ENCODE measurements at places on chromosomes 5 and 9. TPM values are rescaled to one million over a fixed set of nuclear protein-coding genes. Genes with fewer than 3 reads are reported as not detected.

Gene BNC2
- 7.2 TPM for total RNA-seq

Gene ZNF879
- 1.6 TPM for total RNA-seq

Gene GPR150
- total RNA-seq: not detected

GRCh38 chr5:107408564-107408963 is 262.2 kb downstream of the EFNA5 start:
- no peak for DNase-seq

- no peak for DNase-seq
These were observed 1.7 kb downstream of the ENDOG start for GRCh38 chr9:128819716-128820664.

Gene ACOT12
- 3.0 TPM for total RNA-seq

Gene OR13C5
- total RNA-seq: not detected

- DNase-seq: no peak
These were observed 700.6 kb downstream of the SEMA5A start for GRCh38 chr5:8845296-8845695.

Gene PCDHA1
- not detected for total RNA-seq

Gene RHOBTB3
- 31.0 TPM for total RNA-seq

DNA sequence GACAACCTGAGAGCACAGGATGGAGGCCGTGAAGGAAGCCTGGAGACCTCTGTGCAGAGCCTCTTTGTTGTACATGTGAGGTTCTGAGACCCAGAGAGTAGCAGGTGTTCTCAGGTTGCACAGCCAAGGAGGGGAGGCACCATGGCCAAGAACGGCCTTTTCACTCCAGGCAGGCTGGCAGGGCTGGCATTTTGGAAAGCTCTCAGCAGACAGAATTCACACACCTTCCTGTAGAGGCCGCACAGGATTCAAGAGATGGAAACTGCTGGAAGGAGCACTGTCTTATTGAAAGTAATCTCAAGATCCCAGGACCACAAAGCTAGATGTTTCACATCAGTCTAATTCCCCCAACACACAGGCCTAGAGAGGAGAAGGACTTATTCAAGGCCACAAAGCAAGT is 52.8 kb upstream of the XPA start:
- no peak for DNase-seq

GRCh38 chr5:44932922-44933585 is 124.3 kb downstream of the MRPS30 start:
- no peak for DNase-seq

Gene LAMC3
- total RNA-seq: 4.0 TPM

GRCh38 chr9:127927988-127928675 is 2.4 kb downstream of the PIP5KL1 start:
- DNase-seq: no peak

Gene MCC
- total RNA-seq: 94.0 TPM

Gene ST6GALNAC4
- total RNA-seq: 25.2 TPM

Data from suprapubic skin (tissue), 4 donors.